RCC 7860 (cell line): ENCODE measurements at places on chromosomes 13 and 19.

DNA sequence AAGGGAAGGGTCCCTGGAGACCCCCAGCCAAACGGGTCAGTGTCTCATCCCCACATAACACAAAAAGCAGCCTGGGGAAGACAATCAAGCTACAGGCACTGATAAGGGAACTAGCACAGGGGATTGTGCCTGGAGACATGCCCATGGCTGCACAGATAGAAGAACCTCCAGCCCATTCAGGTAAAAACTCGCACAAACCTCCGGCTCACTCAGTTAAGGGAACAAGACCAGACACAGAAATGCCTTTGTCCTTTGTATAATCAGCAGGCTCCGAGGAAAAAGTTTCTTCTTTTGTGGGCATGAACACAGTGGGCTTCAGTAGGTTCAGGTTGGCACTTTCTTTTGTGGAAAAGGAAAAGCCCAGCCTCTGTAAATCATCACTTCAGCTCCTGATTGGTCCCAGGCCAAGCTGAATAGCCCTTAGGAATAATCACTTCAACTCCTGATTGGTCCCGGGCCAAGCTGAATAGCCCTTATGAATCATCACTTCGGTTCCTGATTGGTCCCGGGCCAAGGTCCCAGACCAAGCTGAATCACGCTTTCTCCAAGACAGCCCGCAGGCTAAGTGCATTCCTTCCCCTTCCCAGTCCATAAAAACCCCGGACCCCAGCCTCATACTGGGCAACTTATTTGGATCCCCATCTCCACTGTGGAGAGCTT lies 5.0 kb upstream of the ZNF230 start:
- no peak for DNase-seq

- DNase-seq = peak; percentile 60
Measured at GRCh38 chr13:99981735-99982035, at the start of gene ZIC2. Gene ZIC2 (plus strand): TSS chr13:99981784. CDS start chr13:99982065, 281 bp downstream.

- no peak for DNase-seq
Measured at GRCh38 chr13:20824762-20825476, 51.2 kb upstream of the EEF1AKMT1 start.

DNA sequence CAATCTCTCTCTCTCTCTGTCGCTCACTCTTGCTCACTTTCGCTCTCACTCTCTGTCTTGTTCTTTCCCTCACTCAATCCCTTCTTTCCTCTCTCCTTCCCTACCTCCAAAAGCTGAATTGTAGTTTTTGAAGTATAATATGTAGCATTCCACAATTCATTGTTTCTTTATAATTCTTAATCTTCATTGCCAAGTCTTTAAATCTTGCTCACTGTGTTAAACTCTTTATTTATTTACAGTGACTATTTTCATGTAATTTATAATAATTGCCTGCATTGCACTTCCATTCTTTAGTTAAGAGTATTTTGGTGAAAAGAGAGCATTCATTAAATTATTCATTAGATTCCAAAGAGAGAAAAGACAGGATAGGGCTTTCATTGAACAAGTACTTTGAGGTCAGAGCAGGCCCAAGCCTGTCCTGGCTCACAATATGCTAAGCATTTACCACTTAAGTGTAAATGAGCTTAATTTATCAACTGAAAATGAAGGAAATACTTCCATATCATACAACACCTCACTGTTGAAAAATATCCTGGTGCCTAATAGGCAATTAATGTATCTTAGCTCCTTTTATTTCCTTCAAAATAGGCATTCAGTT lies 257.4 kb upstream of the SLITRK1 start:
- DNase-seq = no peak

DNA sequence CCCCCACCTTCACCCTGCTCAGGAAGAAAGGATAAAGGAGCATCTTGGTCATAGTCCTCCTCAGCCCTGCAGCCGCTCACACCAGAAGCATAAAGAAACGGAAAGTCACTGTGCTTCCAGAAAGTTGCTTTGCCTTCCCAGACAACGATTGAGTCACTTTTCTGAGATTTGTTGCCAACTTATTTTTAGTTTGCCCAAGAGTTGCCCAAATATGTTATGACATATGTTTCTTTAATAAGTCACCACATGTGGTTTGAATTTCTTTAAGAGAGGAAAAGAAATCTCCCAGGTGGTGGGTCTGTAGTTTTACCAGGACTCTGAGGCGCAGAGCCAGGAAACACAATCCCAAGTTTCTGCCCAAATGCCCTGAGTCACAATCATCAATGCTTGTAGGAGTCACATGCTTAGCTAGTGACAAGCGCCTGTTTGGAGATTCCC lies 63.4 kb upstream of the LRCH1 start:
- peak; percentile 29 for DNase-seq

GRCh38 chr13:84659359-84659661 lies 777.0 kb upstream of the SLITRK1 start:
- no peak for DNase-seq

DNA sequence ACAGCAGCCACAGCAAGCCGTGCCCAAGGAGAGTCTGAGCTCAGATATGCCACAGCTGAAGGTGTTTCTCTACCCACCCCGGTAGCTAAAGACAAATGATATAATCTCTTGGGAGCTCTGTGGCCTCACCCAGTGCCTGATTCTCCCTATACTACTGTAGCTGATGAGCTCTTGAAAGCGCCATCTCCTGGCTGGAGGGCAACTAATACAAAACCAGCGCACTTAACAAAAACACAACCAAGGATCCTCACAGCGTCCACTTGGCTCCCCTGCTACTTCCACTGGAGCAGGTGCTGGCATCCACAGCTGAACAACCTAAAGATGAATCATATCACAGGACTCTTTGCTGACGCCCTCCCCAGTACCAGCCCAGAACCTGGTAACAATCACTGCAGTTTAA lies 1212.0 kb downstream of the PCDH17 start:
- DNase-seq = no peak
